ENCODE measurements at places on chromosomes 3 and 15. TPM values are rescaled to one million over a fixed set of nuclear protein-coding genes. Genes with fewer than 3 reads are reported as not detected.

The LRRC15 gene
- 0.75 TPM for polyA plus RNA-seq

The SSUH2 gene
- polyA plus RNA-seq = 28.9 TPM

- DNase-seq = no peak
Measured at GRCh38 chr15:45551676-45552075, 29.1 kb upstream of the SLC30A4 start.

- no peak for DNase-seq
Measured at GRCh38 chr3:179541094-179541493, 21.6 kb upstream of the ACTL6A start.

The CLDN16 gene
- polyA plus RNA-seq = 0.36 TPM

GRCh38 chr3:178277605-178278004 is 258.6 kb upstream of the KCNMB2 start:
- no peak for DNase-seq

DNA sequence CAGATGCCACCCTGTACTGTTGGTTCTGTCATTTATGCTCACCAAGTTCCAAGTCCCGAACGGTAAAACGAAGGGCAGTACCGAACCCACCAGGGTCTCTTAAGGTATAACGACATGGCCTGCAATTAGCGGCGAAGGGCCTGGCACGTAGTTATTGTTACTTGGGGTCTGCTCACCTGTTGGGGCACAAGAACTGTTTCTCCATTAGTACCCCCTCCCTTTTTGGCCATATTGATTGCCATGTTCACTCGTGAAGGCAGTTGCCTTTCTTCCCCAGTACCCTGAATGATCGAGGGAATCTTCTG is 435 bp downstream of the IL17RB start:
- DNase-seq = no peak

- no peak for DNase-seq
Measured at GRCh38 chr3:159497361-159497760, 491.3 kb upstream of the IL12A start.

DNA sequence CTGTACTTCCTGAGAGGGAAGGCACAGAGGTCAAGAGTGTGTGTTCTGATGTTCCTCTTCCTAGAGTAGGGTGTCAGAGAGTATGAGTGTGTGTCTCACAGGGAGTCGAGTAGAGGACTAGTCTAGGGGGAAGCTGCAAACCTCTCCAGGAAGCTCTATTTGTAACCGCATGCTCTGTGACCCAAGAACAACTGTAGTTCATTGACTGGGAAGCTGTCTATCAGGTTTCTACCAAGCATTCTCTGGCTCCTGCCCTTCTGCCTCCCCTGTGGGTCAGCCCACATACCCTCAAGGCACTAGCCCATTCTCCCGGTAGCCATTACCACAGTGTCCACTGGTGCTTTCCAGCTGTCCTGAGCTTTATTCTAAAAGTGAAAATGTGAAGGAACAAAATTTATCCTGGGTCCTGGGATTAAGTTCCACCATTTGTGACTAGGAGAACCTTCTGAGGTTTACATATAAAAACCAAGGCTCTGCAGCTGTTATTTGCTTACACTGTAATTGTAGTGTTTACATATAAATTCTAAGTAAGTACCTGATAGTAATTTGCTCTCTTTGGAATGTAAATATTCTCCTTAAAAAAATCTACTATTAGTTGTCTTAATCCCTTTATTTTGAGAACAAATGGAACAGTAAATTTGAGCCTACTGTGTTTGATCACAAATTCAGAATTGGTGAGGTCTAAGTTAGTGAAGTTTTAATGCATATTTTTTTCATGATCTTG is 40.7 kb downstream of the MYRIP start:
- DNase-seq = no peak

The UROC1 gene
- 0.34 TPM for polyA plus RNA-seq

The ERC2 gene
- polyA plus RNA-seq = 6.1 TPM

- DNase-seq = no peak
Measured at GRCh38 chr3:148092624-148093347, 604.9 kb upstream of the AGTR1 start.

DNA sequence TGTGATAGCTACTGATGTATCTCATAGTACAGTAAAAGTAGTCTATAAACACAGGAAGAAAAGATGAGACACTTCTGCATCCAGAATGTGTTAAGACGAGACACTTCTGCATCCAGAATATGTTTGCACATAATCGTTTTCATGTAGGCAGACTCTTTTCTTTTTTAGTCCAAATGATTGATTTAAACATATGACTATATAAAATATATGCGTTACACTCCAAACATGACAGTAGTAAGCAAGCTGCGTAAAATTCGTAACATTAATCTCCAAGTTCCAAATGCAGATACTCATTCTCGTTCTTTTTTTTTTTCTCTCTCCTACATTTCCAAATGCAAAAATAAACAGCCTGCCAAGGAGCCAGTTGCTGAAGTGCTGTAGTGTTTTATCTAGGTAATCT is 82.6 kb downstream of the FNDC3B start:
- no peak for DNase-seq

DNA sequence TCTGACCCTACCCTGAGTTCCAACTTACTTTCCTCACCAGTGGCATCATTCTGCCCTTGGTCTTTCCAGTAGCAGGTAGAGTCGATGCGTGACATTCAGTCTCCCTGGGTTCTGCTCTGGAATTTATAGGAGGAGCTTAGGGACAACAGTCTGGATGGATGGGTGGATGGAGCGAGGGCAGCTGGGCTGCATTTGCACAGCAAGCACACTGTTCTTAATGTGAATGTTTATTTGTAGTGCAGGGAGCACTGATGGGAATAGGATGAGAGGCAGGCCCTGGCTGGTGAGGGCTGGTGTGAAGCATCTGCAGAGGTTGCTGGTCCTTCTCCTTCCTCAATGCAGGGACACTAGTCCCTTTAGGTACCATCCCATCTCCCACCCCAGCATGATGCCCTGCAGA is 176.2 kb downstream of the EPHB1 start:
- no peak for DNase-seq

DNA sequence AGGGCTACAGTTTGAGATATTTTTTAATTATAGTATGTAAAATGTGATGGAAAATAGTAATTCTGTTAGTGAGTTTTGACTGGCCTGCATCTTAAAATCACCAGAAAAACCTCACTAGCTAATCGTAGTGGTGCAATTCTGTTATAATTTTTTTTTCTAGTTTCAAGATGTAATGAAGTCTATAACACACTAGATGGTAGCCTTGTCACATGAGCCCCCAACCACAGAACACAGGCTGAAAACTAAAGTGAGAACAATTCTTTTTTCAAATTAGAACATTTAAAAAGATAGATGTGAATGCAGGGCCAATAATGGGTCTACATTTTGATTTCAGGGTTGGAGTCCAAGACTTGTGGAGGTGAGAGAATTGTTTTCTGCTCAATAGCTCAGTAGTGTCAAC is 83.3 kb upstream of the KCNH8 start:
- peak; percentile 20 for DNase-seq

The LRRC3B gene
- polyA plus RNA-seq = 24.2 TPM

DNA sequence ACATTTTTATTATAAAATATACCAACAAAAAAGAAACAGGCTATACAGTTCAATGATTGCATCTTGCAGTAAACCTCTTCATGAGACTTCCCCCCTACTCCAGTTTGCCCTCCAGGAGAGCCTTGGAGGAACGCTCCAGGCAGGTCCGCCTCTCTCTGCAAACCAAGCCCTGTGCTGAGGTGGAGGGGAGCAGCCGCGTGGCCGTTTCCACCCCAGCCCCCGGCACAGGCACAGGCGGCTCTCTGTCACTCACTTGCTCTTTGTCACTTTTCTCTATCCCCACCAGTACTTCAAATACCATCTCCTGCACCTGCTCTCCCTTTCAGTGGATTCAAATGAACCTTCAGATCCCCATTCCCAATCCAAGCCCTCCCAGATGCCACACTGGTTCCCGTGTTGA is 479.9 kb downstream of the OCA2 start:
- no peak for DNase-seq

Measured in testis (tissue), 5 donors.